Stimulated activated CD4-positive, alpha-beta T cell treated with anti-CD3 and anti-CD28 coated beads, Interleukin-1b, Interleukin-23, amount 100 ng/mL, for 4 hours (primary cell): ENCODE measurements at places on chromosomes 1 and 21.

DNA sequence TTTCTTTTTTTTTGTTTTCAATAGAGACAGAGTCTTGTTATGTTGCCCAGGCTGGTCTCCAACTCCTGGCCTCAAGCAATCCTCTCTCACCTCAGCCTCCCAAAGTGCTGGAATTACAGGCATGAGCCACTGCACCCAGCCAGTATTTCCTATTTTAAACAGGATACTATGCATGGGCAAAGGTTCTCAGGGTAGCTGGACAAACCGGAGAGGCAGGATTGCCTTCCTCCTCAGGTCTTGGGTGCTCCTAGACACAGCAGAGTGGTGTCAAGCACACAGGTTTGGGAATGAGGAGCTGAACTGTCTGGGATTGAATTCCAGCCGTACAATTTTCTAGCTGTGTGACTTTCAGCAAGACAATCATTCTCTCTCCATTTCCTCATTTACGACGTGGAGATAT lies 22.9 kb upstream of the HNRNPU start:
- no peak for DNase-seq

DNA sequence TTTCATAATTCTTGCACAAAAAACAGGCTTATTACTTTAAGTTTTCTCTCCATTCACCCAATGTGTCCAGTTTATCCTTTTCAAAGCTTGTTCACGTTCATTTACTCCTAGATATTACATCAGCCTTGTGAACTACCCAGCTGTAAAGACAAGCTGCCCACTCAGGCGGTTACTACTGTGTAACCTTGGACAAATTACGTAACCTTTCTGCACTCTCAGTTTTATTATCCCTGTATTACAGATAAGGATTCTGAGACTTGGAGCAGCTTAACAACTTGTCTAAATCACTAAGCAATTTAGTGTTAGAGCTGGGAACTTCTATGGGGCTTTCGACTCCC lies 20.5 kb upstream of the LPAR3 start:
- no peak for DNase-seq

- DNase-seq, result no peak
Observed at GRCh38 chr1:44327679-44328491, 27.2 kb downstream of the ERI3 start.

DNA sequence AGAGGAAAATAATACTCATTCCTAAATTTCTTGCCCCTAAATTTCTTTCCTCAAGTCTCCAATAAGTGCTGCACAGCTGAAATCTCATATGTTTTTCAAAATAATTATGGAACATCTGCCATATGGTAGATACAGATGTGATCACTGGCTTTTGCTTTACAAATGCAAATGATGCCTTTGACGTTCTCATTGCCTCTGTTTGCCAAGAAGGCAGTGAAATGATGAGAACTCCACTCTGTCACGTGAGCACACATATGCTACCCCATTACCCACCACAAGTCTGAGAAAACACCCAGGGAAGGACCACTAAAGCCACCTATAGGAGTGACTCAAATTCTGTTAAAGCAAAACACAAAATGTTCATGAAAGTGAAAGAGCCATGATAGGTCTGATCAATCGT lies 43.9 kb downstream of the DSCAM start:
- DNase-seq, result no peak

- no peak for DNase-seq
Observed at GRCh38 chr1:61138921-61139774, 56.8 kb downstream of the NFIA start.

DNA sequence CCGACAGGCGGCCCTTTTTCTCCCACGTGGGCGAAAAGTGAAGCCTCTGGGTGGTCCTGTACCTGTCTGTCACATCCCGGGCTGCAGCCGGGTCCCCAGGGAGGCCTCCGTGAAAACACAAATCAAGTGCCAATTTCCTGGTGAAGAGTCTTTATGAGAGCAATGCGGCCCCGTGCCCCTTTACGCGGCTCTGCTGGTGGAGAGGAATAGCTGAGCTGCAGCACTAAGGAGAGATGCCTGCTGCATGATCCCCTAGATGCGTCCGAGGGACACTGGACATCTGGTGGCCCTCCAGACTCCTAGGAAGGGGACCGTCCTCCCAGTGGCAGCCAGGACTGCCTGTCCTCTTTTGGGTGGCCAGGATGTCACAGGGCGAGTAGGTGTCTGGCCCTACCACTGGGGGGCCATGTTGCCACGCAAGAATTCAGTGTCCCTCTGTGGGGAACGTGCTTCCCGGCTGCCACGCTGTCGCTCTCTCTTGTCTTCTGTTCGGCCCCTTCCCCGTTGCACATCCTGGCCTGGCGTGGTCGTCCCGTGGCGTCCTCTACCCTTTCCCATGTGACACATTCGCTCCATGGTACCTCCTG lies 38.7 kb downstream of the COL18A1 start:
- DNase-seq, result no peak

- DNase-seq, result no peak
Observed at GRCh38 chr1:234398849-234399381, 25.7 kb downstream of the COA6 start.

DNA sequence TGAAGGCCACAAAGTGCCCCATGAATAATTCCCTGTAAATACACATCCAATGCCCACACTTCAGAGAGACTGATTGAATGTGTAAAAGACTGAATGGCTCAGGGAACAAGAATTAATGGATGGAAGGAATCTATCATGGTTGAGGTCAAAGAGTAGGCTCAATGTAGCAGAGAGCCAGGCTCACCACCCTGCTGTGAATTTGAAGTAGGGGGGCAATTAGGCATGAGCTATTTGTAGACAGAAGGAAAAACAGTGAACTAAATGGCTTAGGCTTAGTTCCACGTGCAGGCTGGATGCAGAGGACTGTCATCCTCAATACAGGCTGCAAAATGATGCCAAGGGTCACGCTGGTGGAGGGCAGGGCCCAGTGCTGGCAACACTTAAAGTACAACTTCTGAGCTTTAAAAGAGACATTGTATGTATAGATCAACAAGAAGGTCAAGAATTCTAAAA lies 22.9 kb upstream of the IGSF3 start:
- DNase-seq, result no peak
